ENCODE measurements at places on chromosomes 3 and 15.

DNA sequence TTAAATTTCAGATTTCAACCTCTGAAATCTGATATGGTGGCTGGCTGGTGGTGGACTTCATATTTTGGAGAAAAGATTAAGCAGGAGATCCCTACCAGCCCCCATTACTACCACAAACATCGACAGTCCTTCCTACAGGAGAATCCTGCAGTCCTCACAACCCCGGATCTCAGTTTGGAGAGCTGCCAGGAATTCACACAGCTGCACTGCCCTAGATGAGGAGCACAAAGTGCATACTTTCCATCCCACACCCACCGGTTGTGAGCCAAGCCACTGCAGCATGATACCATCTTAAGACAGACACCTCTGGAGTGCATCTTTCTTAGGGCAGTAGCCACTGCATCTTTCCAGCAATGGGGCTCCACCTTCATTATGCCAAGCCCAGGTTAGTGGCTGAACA, 185.5 kb upstream of the GPR149 start:
- DNase-seq: no peak

GRCh38 chr15:92166751-92167405, 226.8 kb upstream of the ST8SIA2 start:
- no peak for DNase-seq

DNA sequence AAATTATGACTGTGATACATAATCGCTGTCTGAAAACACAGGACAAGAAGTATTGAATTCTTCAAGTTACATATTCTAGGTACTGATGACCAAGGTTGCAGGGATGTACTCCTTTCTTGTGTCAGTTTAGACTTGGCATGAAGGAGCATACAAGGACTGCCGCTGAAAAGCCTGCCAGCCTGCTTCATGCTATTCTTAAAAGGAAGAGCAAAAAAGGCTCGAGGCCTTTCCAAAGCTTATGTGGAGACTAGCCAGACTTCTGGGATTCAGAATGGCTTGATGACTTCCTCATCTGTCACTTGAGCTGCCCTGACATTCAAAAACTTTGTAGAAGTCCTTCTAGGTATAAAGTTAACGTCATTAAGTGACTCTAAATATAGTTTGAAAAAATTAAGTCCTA, 92.0 kb downstream of the CADM2 start:
- DNase-seq: no peak

- no peak for DNase-seq
Measured at GRCh38 chr15:29636921-29637320, 185.3 kb downstream of the TJP1 start.

DNA sequence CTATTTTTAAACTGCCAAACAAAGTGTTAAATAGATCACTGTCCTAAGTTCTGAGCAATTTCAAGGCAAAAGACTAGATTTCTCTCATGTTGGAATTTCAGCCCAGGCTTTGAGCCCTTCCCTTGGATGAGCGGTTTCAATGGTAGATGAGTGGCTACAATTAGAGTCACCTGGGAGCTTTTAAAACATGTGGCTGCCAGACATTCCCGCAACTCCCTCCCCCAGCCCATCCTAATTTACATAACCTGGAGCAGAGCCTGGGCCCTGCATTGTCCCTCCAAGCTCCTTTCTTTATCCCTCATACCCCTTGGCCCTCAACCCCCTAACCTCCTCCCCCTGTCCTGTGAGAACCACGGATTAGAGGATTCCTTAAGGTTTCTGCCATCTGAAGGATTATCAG, 357.5 kb upstream of the UMPS start:
- no peak for DNase-seq

DNA sequence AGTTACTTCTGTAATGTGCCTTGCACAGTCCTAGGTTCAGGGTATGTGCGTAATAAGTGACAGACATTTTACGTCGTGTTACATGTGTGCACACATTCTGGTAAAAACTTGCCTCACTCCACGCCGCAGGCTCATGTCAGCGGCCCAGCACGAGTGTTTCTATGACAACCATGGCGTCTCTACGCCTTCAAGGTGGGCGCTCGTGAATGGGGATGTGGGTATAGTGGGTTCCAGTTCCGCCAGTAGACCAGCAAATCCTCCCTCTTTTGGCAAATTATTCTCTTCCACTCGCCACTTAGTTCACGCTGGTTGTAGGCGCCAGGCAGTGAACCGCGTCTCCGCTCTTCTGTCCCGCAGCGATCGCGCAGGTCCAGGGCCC, 40.3 kb downstream of the CHST14 start:
- no peak for DNase-seq

- DNase-seq: peak; percentile 66
Measured at GRCh38 chr15:98311566-98312188, 336.7 kb upstream of the IGF1R start.

GRCh38 chr3:43094851-43095250, 11.0 kb downstream of the POMGNT2 start:
- no peak for DNase-seq

DNA sequence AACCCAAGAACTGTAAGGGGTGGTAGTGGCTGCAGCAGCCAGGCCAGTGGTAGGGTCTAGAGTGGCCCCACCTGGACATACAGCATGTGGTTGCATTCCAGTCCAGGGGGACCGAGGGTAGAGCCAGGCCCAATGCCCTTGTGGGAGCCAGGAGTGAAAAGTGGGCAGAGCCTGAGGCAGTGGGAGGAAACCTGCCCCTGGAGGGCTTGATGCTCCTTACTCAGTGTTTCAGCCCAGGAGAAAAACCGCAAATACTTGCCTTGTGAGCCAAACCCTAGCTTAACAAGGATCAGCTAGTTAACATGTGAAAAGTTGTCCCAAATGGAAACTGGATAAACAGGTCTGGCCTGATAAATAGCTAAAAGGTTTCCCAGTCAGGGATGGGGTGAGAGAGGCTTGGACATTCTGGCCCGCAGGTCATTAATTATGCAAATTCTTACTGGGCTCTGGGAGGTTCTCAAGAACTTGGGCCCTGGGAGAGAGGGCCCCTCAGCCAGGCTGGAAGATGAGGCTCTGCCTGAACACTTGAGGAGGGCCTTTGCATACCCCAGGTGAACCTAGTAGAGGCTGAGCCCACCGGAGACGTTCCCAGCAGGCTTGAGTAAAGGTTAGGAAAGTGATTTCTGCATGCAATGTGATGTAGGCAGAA, 222.1 kb downstream of the THSD4 start:
- DNase-seq: no peak

DNA sequence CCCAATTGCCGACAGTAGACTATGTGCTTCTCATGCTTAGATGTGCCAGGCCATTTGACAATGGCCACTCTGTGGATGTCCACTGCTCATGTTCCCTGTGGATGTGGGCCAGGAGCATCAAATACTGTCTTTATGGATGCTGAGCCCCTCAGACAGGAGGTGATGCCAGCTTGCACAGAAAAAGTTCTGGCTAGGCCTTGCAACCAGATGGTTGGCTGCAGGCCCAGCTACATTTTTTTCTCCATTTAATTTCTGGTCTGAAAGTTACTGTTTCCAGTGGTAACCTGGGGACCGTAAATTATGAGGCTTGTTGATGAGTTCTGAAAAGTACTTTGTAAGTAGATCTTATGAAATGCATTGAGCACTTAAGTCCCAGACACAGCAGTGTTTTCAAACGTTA, 228.5 kb downstream of the CHL1 start:
- DNase-seq: no peak

DNA sequence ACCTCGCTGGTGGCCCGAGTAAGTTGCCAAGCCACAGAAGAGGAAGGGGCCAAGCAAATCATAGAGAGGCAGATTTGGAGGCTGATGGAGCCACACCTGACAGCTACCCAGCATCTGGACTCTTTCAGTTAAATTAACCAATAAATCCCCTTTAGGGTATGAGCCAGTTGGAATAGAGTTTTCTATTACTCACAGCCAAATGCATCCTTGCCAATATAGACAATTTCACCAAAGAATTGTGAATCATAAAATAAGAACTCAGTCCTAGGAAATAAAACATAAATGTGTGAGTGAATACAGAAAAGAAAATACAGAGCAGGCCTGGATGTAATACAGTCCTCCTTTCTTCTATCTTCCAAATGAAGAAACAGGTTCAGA, 161.6 kb upstream of the ANKRD28 start:
- DNase-seq: peak; percentile 71

All from IMR-90 (cell line).